Stimulated activated CD4-positive, alpha-beta T cell treated with anti-CD3 and anti-CD28 coated beads, TNF-alpha, amount 100 ng/mL, for 1 hour (primary cell): ENCODE measurements at places on chromosomes 13 and 19.

- DNase-seq = no peak
Observed at GRCh38 chr19:52336791-52337381, 843 bp downstream of the ZNF610 start.

DNA sequence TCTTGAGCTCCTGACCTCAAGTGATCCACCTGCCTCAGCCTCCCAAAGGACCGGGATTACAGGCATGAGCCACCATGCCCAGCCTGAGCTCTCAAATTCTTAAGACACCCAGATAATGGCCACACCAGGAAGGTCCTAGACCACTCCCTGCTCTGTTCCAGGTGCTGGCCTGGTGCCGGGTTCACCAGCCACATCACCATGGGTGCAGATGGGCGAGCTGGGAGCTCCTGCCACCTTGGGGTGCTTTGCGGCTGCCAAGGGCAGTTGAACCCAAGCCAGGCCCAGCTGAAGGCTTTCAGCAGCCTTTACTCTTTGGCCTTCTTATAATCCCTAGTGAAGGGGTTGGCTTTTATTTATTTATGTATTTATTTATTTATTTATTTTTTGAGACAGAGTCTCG lies 4.9 kb downstream of the HPN start:
- no peak for DNase-seq

DNA sequence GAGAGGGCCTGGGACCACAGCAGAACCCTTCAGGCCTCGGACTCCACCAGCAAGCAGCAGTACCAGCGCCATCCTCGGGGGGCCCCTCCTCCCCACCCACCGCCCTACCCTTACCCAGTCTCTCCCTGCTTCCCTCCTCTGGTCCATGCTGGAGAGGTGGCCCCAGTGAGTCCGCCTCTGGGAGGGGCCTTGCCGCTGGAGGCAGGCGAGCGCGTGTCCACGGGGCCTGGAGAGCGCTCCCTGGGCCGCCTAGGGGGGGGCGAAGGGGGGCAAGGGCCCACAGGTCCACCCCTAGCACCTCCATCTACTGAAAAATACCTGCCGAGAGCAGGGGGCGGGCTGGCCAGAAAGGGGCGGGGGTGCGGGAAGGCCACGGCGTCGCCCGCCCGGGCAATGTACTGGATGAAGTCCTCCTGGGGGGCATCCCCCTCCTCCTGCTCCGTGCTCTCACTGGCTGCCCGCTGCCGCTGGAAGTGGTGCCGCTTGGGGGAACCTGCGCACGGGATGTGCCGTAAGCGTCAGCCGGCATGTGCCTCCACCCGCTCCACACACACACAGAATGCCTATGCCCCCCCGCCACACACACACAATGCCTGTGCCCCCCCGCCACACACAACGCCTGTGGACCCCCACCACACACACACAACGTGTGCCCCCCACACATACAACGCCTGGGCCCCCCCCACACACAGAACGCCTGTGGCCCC lies 6.9 kb downstream of the CBARP start:
- no peak for DNase-seq

GRCh38 chr19:2289714-2290435 lies 7.9 kb upstream of the PEAK3 start:
- no peak for DNase-seq

DNA sequence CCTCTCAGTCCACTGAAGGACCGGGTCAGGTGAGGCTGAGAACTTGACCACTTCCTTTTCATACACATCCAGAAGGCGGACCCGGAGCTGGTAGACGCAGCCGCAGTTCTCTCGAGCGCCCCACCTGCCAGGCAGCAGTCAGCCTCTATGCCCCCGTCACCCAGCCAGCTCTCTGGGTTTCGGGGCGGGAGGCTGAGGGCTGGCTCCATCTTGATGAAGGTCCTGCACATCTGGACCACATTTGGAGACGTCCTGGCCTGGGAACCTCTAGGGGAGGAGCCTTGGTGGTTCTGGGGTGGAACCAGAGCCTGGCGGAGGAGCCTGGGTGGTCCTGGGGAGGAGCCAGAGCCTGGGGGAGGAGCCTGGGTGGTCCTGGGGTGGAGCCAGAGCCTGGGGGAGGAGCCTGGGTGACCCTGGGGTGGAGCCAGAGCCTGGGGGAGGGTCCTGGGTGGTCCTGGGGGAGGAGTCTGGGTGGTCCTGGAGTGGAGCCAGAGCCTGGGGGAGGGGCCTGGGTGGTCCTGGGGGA lies 14.3 kb downstream of the MRPS12 start:
- no peak for DNase-seq

DNA sequence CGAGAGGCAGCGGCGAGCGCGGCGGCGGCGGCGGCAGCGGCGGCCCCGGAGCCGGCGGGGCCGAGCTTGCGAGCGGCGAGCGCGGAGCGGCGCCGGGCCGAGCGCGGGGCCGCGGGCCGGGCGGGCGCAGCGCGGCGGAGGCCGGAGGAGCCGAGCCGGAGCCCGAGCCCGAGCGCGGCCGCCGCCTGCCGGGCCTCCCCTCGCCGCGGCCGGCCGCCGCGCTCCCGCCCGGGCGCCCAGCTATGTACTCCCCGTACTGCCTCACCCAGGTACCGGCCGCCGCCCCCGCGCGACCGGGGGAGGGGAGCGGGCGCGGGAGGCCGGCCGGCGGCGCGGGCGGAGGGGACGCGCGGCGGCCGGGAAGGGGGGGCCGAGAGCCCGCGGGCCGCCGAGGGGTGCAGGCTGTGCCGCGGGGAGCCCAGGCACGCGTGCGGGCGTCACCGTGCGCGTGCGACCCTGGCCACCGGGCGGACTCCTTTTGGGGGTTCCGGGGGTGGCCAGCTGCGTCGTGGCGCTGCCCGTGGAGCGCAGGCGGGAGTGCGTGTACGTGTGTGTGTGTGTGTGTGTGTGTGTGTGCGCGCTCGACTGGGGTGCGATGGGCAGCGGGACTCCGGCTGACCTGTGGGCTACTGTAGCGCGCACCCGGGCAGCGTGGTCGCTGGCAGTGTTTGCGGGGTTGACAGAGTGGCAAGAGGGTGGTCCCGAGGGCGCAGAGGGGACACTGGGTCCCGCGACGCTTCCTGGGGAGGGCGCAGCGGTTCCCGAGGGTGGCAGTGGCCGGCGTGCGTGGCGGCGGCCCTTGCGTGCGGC lies 526 bp downstream of the NFIX start:
- DNase-seq = no peak

GRCh38 chr13:110220471-110220870 lies 86.5 kb downstream of the COL4A1 start:
- DNase-seq = no peak

DNA sequence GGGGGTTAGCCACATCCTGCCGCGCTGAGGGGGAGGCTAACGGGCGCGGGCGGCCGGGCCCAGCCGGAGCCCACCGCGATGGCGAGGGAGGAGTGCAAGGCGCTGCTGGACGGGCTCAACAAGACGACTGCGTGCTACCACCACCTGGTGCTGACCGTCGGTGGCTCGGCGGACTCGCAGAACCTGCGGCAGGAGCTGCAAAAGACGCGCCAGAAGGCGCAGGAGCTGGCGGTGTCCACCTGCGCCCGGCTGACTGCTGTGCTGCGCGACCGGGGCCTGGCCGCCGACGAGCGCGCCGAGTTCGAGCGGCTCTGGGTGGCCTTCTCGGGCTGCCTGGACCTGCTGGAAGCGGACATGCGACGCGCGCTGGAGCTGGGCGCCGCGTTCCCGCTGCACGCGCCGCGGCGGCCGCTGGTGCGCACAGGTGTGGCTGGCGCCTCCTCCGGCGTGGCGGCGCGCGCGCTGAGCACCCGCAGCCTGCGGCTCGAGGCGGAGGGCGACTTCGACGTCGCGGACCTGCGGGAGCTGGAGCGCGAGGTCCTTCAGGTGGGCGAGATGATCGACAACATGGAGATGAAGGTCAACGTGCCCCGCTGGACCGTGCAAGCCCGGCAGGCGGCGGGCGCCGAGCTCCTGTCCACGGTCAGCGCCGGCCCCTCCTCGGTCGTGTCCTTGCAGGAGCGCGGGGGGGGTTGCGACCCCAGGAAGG lies 692 bp downstream of the RGS9BP start:
- DNase-seq = no peak

DNA sequence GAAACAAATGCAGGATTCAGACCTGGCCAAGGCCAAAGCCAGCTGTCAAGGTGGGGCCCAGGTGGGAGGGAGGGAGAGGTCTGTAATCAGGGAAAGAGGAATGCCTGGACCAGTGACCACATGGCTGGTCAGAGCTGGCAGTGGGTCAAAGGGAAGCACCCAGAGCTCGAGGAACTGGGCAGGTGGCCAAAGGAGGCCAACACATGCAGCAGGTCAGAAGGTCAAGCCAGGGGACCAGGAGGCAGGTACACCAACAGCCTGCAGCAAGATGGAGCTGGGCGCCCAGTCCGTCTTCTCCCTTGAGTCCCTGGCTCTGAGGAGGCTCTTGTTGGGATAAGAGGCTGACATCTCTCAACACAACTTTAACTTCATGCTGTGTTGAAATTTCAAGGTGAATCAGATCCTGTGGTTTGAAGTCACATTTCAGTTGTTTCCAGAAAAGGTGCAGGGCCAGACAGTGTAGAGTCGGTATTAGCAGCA lies 17.1 kb downstream of the GPATCH1 start:
- DNase-seq = no peak

DNA sequence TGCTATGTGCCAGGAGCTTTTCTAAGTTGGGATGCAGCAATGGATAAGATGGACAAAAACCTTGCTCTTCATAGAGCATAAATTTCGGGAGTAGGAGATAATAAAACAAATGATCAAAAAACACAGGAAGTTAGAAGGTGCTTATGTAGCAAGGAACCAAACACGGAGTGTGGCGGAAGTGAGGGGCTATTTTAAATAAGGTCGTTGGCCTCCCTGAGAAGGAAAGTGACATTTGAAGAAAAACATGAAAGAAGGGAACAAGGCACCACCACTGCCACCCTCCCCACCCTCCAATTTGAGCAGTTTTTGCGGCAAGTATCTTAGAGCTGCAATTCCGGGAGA lies 3.2 kb upstream of the GSX1 start:
- DNase-seq = no peak
